ENCODE measurements at places on chromosomes 3 and 15.

- no peak for DNase-seq
Observed at GRCh38 chr3:32499585-32499984, 3.1 kb downstream of the CMTM6 start.

DNA sequence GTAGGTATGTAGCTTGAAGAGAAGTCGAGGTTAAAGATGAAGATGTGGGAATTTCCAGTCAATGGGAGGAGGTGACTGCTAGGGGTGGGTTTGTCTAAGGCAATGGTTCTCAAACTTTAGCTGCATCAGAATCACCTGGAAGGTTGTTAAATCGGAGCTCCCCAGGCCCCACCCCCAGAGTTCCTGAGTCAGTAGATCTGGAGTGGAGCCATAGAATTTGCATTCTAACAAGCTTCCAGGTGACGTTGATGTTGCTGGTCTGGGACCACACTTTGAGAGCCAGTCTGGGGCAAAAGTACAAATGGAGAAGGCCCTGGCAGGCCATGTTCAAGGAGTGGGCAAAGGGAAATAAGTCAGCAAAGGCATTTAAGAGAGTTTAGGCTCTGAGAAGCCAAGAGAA, 69.1 kb downstream of the CMTM8 start:
- no peak for DNase-seq

DNA sequence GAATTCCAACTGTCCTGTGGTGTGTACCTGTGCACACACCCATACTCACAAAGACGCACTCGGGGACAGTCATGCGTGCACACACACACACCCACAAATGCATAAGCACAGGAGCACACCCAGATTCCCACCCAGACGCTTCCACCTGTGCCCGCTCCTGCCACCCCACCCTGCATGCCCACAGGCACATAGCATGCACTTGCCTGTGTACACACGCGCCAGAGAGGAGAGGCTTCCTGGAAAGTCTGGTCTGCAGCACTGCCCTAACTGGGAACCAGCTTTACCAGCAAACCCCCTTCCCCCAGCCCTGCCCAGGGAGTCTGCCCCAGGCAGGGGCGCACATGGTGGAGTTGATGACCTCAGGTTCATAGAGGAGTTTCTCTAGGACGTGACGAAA, 246.2 kb downstream of the UACA start:
- no peak for DNase-seq

GRCh38 chr15:66644000-66644787, 57.8 kb upstream of the SMAD6 start:
- no peak for DNase-seq

- DNase-seq = no peak
Observed at GRCh38 chr3:34881026-34881425, 758.3 kb upstream of the ARPP21 start.

DNA sequence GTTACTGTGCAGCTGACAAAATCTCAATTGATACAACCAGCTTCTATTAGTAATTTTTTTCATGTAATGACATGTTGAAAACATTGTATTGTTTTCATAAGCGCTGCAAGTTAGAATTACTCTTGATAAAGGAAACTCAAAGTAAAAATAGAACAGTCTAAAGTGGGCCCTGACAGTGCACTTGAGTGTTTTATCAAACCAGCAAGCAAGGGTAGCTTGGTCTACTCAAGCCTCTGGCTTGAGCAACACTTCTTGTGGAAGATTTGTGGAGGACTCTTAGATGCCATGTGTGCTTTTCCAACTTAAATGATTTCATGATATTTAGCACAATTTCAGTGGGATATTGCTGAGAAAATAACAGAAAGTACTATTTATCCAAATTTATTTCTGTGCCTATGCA, 575.7 kb upstream of the ZNF717 start:
- DNase-seq = no peak

DNA sequence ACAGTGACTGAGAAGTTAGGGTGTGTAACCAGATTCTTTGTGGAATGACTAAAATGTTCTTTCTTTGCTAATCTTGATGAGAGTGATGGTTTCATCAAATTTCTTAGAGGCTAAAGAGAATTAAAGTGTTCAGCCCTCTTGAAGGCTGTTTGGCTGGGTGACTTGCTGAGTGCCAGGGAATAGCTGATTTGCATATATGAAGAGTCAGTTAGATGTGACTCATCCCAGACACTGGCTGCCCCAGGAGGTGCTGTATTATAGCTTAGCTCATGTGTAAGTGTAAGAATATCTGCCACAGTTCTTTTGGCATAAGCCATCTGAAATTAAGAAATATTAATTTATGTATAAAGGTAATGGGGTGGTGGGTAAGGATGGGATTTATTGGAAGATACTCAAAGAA, 535.1 kb downstream of the NLGN1 start:
- peak; percentile 89 for DNase-seq
